Activated T-helper 1 cell treated with anti-CD3 and anti-CD28 coated beads, Interleukin-2, amount 50 U/mL, for 16 hours (primary cell): ENCODE measurements at places on chromosomes 5 and 9.

DNA sequence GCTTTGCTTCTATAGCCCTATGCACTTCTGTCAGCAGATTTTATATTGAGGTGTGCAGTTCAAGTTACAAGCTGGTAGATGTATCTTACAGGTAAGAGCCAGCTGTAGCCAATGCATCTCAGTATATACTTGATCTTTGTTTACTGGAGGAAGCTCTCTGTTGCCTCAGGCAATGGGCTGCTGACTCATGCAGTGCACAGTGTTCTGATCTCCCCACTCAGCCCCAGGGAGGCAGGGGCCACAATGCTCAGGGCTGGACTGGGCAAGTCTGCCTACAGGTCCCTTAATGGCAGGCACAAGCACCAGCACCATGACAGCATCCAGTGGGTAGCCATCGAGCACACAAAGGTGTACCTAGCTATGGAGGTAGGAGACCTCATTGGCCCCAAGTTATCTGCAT, 178.8 kb upstream of the CDH10 start:
- DNase-seq = no peak

DNA sequence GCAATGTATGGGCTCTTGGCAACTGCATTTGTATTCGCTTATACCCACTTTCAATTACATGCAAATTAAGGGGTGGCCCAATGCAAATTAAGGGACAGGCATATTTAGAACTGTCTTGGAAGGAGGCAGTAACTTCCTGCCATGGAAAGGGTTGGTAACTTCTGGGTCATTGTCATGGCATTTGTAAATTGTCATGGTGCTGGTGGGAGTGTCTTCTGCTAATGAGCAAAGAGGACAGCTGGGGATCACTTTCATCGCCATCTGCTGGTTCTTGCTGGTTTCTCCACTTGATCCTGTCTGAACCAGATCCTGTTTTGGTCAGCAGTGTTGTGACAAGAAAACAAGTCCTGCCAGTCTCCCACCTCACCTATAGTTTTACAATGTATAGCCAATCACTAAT, 23.3 kb upstream of the UGT3A2 start:
- DNase-seq = no peak

- no peak for DNase-seq
These were observed 9.8 kb downstream of the ACTL7B start for GRCh38 chr9:108845947-108846346.

GRCh38 chr9:6024035-6024554, 8.7 kb upstream of the RANBP6 start:
- no peak for DNase-seq

GRCh38 chr9:35618854-35619799, 914 bp upstream of the CD72 start:
- DNase-seq = no peak

GRCh38 chr5:155129513-155129880, 115.9 kb downstream of the KIF4B start:
- no peak for DNase-seq

DNA sequence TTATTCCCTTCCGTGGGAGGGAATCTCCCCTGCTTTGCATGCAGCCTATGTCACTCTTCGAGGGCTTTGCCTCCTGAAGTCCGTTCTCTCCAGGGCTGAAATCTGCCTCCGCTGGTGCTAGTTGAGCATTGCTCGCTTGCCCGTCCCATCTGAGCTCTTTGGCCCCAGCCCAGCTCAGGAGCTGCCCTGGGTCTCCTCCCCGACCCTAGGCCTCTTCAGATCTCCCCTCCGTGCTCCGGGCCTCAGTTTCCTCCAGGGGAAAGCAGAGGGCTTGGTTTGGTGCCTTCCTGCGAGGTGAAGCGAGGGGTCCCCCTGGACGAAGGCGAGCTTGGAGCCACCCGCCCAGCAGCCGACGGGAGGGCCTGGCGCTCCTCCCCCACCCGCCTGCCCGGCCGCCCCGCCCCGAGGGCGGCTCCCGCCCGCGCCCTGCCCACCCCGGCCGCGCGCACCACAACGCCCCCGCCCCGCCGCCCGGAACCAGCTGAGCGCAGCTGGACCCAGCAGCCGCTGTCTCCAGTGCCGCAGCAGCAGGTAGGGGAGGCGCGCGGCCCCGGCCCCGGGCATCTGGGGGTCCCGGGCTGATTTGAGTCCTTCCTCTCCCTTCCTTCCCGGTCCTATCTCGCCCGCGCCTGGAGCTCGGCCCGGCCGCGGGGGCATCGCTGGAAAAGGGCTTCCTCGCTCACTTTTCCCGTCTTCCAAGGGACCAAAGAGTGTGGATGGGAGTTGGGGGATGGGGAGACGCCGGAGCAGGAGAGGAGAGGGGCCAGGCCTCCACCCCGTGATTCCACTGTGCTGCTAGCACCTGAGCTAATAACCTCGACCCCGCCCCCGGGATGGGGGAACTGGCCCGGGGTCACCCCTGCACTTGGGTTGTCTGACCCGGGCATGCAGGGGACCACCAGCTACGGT, at the start of gene GSN:
Gene GSN, plus strand, starts transcription at position 474 of the 909 bp plus-strand sequence. CDS start 33,810 bp downstream, outside the sequence.
- peak; percentile 14 for DNase-seq

- peak; percentile 67 for DNase-seq
These were observed 55.2 kb upstream of the NEK6 start for GRCh38 chr9:124202447-124202971.

DNA sequence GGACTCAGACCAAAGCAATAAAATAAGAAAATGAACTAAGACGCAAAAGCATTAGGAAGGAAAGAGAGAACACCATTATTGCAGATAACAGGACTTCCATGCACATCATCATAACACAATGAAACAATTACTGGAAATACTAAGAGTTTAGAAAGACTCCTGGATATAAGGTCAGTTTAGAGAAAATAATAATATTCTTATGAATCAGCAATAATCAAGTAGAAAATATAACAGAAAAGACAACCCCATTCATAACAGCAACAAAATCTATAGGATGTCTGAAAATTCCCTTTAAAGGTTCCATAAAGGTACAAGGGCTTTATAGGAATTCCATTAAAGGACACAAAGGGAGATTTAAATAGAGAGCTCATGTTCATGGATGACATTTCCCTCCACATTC, 73.0 kb downstream of the SPTLC1 start:
- no peak for DNase-seq

DNA sequence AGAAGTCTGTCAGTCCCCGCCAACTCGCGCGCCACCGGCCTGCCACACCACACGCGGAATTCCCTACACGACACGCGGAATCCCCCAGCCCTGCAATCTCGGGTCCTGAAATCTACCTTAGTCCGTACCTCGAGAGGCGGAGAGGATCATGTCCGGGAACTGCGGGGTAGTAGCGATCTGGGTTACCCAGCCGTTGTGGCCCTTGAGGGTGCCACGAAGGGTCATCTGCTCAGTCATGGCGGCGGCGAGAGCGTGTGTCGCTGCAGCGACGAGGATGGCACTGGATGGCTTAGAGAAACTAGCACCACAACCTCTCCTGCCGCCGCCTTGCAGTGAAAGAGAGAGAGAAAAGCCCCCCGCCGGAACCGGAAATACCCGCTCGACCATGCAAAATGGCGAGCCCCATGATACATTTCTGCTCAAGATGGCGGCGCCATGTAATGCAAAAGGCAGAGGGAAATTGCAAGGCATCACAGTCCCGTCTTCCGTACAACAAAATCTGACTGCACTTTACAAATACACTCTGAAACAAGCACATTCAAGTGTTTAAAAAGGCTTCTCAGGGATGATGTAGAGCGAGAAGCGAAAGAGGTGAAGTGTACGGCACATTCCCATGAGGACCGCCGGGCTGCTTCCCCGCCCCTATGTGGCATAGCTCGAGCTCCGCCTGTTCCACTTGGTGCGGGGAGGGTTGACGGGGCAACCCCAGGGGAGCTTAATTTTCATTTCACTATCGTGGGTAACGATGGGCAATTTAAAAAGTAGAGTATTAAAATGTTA, at the start of gene RACK1:
Gene RACK1, minus strand, starts transcription at position 343 of the 780 bp plus-strand sequence. Its CDS starts 106 bp downstream, at position 237.
- DNase-seq = peak; percentile 79

- DNase-seq = no peak
These were observed 125.5 kb upstream of the ZNF462 start for GRCh38 chr9:106737516-106737915.

DNA sequence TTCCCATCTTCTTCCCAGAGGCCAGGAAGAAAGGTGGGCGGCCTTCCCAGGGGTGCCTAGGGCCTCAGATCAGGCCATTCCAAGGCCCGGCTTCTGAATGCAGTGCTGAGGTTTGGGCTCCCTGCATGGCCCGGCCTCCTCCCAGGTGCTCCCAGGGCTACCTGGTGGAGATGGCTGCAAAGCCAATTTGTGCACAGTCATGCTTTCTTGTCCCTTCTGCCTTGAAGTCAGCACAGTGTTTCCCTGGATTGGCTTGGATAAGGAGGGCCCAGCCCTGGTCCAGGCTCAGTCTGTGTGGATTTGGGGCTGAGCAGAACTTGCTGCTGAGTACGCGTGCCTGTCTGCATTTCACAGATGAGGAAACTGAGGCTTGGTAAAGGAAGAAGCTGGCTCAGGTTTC, 72.5 kb downstream of the RXRA start:
- no peak for DNase-seq

DNA sequence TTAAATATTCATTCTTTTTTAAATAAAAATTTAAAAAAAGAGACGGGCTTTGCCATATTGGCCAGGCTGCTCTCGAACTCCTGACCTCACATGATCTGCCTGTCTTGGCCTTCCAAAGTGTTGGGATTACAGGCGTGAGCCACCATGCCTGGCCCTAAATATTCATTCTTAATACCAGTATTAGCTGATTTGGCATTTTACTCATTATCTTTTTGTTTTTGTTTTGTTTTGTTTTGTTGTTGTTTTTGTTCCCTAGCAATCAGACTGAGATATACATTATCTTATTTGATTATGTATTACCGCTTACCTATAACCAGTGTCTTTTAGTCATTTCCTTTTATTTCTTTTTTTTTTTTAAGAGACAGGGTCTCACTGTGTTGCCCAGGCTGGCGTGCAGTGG, 37.9 kb downstream of the RNF44 start:
- no peak for DNase-seq

- no peak for DNase-seq
These were observed 33.4 kb upstream of the ADAMTS2 start for GRCh38 chr5:179378441-179379271.

- DNase-seq = no peak
These were observed 194.3 kb downstream of the ARHGEF28 start for GRCh38 chr5:73820326-73820725.

DNA sequence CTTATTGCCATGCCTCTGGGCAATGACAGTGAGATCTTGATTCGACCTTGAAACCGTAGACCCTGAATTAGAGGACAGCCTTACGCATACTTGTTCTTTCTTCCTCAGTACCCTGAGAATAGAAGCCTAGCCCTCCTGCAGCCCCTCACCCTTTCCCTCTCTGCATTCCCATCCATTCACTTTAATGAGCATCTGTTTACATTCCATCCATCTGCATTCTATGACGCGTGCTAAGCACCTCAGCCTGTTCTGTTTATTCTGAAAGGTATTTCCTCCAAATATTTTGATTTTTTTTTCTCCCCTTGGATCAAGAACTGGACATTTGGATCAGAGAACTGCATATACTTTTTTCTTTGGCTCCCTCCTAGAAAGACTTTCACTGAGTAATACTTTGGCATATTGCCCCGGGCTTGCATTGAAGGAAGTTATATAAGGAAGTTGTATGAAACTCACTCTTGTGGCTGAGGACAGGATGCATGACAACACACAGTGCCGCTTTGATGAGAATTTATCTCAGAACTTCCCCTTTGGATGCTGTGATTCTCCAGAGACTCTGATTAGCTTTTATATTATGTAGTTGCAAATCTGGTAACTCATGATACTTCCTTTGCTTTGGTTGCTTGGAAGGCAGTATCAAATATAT, 15.7 kb downstream of the TMEM8B start:
- no peak for DNase-seq

DNA sequence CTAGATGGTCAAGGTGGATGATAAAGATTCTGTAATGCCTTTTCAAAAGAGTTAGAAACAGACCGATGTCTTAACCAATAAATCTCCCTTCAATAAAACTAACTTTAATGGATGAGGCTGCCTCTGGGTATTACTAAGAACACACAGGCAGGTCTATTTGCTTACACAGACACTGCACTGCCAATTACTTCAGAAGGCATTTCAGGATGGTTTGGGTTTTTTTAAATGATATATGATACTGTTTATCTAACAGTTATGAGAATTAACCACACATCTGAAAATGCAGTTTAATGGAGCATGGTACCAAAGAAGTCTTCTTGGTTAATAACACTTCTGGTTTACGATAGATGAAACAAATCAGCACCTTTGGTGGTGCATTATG, 367.9 kb upstream of the GRAMD2B start:
- no peak for DNase-seq

DNA sequence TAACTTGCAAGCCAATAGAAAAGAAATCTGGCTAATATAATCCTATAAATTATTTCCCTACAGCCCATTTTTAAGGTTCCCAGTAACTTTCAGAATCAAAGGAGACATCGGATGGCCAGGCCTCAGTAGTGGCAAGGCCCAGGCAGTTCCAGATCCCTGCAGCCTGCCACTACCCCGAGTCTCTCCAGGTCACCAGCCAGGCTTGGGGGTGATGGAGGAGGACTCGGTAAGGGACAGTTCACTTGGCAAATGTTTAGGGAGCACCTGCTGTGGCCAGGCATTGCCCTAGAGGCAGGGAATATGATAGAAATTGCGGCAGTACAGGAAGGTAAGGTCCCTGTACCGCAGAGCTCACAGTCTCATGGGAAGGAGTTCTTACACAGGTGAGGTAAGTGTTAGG, 15.2 kb upstream of the LTC4S start:
- no peak for DNase-seq

DNA sequence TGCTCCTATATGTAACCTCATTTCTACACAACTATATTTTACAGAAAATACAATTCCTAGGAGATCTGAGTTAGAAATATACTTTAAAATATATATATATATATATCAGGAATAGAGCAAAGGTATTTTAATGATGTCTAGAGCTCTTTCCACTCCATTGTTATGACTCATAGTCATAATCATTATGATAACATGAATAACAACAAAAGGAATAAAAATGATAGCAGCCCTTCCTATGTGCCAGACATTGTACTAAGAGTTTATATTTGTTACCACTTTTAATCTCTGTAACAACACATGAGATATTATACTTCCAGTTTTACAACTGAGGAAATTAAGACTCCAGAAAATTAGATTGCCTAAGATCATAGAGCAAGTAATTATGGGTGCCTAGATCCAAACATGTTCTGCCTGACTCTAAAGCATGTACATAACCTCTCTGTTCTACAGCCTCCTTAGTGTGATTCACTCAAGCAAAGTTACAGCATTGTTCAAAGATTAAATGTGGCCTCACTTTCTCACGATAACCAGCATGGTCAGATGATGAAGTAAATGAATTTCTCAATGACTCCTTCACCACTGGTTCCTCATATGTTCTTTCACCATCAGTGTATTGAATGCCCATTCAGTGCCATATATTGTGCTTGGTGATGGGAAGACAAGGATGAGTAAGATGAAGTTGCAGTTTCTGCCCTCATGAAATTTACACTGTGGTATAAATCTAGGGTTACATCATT, 452.1 kb downstream of the EFNA5 start:
- no peak for DNase-seq

DNA sequence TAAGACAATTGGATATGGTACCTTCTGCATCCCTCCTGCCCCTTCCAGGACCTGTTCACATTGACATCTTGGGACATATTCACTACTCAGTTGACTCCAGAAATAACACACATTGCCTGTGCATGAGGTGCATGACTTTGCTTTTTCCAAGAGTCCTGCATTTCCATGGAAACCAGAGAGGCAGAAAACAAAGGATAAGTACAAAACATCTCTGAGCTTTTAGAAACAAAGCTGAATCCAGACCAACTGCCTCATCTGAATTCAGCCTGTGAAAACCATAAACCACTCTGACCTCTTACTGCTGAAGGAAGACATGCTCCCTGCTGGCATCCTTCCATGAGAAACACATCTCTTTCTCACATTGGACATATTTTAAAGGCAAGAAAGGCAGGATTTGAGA, 695.1 kb downstream of the TAF11L14 start:
- no peak for DNase-seq
